ACHN (cell line): ENCODE measurements at places on chromosomes 2 and 18.

DNA sequence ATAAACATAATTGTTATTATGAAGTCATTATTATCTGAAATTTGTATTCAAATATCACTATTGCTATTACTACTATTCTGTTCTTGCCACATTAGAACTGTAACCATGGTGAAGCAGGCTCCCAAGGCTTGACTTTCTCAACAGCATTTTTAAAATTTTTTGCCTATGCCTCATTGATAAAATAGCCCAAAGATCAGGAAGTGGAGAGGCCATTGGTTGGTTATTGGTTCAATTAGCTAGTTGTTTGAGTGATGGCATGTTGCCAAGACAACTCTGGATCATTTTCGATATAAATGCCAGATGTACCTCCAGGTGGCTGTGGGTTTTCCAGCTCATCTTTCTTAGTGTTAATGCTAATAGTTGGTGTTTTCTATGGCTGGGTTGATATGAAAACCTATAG lies 513.5 kb downstream of the TRIB2 start:
- no peak for DNase-seq

- DNase-seq, result no peak
Observed at GRCh38 chr2:27471961-27472360, 17.6 kb downstream of the IFT172 start.

GRCh38 chr2:95525294-95526035 lies 40.9 kb upstream of the TRIM43B start:
- DNase-seq, result no peak

DNA sequence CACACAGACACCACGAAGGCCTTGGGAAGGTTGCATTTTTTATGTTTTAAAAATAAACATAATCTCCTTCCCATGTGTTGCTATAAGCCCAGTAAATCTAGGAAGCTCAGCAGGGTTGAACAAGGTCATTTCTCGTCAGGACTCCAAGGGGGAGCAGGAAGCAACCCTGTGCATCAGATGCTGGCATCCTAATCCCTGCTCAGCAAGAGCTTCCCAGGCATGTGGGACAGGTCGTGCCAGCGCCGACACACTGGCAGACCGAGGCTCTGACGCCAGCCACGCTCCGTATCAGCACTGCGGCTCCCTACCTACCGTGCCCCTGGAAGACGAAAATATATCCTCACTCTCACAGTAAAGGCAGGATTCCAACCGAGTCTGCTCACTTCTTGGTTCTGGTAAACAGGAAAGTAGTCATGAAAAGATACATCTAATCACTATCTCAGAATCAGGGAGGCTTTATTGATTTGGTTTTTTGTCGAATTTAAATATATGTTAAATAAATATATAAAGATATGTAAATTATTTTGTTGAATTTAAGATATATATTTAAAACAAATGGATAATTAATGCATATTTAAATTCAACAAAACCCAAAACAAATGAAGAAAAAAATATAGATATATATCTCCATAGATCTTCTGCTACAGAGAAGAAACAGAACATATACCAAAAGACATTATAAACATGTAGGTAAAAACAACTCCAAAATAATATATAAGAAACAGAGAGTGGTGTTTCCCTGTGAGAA lies 61.4 kb downstream of the TXNL1 start:
- no peak for DNase-seq

DNA sequence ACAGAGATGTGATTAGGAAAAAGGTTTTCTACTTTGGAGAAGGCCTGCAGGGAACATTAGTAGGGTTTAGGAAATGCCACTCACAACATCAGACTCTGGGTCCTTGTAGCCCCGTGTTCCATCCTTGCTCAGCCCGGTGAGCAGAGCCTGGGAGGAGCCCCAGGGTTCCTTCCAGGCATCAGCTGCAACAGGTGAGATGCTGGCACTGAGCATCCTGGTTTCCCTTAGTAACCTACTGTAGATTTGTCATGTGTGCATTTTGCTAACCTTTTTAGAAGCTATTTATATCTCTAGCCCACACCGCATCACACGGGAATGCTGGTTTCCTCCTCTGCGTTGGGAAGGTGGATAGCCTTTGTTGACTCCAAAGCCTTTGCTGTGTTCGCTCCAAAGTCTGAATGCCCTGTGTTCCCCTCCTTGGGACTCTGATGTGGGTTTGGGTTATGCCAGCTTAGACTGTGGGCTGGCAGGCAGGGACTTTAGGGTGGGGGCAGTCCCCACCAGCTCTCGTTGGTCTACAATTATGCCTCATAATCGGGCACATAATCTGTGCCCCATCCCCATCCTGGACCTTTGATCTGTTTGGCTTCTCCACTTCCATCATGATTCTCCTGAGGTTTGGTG lies 69.3 kb downstream of the TMEM247 start:
- DNase-seq, result no peak

DNA sequence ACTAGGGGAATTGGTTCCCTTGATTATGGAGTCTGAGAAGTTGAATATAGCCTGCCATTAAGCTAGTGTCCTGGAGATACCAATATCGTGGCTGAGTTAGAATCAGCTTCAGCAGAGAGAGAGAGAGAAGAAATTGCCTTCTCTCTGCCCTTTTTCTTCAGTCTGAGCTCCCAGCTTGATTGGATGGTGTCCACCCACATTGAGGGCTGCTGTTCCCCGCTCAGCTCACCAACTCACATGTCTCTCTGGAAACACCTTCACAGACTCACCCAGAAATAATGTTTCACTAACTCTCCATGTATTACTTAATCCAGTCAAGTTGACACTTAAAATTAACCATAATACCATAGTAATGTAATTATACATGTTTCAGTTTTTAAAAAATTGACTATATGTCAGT lies 17.9 kb upstream of the TRIM43 start:
- no peak for DNase-seq

DNA sequence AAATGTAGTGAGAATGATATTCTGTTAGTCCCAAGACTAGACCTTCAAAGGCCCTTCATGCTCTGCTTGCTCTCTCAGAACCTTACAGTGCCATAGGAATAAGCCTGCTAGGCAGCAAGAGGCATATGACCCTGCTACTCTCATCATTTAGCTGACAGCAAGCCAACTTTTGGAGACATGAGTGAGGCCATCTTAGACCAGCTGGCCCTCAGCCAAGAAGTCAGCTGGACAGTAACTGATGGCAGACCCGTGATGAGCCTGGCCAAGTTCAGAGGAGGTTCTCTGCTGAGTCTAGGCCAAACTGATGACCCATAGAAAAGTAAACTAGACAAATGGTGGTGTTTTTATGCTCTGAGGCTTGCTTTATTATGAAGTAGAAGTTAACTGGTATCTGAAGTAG lies 82.6 kb downstream of the C18orf54 start:
- DNase-seq, result no peak

DNA sequence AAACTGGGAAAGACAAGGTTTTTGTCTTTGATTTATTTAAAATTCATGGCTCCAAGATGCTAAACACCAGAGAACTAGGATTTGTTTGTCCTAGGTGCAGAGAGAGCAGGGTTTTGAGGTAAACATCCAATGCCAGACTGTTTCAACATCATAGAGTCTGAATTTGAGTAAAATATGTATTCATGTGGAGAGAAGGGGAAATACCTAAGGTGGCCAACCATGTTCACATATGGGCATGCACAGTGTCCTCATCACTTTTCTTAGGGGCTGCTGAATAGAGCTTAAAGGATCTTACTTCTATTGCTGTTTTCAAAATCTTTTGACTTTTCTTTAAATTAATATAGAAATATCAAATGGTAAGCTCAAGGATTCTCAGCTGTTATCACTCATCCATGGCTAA lies 287.0 kb upstream of the CCDC68 start:
- DNase-seq, result no peak

DNA sequence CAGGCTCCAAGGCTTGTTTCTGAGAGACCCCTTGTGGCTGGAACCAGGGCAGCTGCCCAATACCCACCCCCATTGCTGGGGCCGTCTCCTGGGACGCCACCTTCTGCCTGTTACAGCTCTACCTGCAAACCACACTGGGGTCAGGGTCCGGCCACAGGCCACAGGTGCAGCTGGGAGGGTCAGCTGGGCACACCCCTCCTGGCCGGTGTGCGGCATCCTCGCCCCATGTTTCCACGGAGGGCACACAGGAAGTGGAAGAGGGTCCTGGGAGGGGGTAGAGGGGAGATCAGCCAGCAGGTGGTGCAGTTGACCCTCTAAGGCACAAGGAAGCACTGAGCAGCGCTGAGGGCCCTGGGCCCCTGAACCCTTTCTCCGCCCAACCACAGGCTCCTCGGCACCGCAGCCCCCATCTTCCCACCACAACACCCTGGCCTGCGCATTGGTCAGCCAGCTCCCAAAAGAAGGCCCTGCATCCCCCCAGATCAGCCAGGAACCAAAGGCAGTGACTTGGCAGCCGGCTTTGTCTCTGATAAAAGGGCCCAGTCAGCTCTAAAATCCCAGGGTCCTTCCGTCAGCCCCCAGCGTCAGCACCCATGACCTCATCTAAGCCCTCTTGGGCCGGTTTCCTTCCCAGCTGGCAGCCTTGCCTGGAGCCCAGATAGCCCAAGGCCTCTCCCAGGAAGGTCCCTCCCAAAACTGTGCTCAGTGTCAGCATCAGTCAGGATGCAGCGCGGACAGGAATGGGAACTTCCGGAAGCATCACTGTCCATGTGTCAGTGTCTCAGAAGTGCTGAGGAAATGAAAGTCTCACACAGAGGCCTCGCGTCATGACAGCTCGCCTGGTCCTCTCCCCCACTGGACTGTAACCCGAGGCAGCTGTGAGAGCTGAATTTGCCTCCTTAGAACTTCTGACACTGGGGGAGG lies 1.7 kb downstream of the ERFE start:
- DNase-seq, result no peak

- DNase-seq, result no peak
Observed at GRCh38 chr2:153604133-153604532, 125.6 kb upstream of the RPRM start.

DNA sequence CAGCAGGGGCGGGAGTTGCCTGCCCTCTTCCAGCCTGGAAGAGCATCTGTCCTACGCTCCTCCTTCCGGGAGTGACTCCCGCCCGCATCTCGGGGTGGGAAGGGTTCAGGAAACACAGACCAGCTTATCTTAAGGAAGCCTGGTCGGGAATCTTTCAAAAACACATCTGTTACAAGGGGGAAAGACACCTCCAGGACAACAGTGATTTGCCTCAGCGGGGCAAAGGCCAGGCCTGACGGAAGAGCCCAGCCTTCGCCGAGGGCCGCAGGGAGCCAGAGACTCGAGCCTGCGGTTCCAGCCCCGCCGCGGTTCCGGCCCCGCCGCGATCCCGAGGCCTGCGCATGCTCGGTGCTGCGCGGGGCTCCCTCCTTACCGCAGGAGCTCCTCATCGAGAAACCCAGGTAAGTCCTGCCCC lies 38.1 kb upstream of the TGIF1 start:
- DNase-seq, result no peak

GRCh38 chr2:108805782-108806181 lies 19.2 kb downstream of the CCDC138 start:
- no peak for DNase-seq
